LoVo (cell line): ENCODE measurements at places on chromosomes 7 and 10.

- no peak for DNase-seq
Observed at GRCh38 chr7:106023369-106024322, 60.6 kb downstream of the CDHR3 start.

GRCh38 chr7:106309362-106309761 lies 24.6 kb upstream of the NAMPT start:
- no peak for DNase-seq

DNA sequence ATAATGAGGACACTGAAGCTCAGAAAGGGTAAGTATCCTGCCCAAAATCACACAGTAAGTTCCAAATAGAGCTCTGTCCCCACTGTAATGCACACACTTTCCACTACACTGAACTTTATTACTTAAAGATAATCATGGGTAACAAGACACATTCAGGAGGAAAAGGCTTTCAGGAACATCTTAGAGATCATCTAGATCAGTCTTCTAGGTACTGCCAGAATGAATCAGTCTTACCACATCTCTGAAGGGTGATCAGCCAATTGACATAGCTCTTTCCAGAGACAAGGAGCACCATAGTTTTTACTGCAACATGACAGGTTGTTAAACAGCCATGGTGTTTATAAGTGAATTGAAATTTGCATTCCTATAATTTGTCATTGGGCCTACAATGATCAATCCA lies 5.4 kb upstream of the HERPUD2 start:
- no peak for DNase-seq

- DNase-seq, result no peak
Observed at GRCh38 chr7:115015619-115016018, 93.7 kb downstream of the MDFIC start.

DNA sequence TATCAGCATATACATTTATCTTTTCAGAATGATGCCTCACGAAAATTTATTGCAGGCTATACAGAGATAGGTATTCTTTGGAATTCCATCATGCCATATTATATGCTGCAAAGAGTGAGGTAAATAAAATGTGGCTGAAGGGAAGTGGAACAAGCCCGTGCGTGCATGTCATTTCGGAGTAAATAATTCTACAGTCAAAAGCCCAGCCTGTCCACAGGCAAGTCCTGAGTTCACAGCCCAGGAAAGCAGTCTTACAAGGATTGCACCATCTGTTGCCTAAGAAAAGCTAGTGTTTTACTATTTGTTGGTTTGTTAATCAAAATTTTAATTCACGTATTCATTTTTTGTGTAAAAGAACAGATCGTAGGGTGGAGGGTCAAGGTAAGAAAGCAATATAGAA lies 292.4 kb upstream of the AKR1E2 start:
- no peak for DNase-seq

GRCh38 chr10:33211106-33211878 lies 123.2 kb downstream of the NRP1 start:
- no peak for DNase-seq

- DNase-seq, result no peak
Observed at GRCh38 chr10:20007426-20007825, 191.2 kb downstream of the PLXDC2 start.

DNA sequence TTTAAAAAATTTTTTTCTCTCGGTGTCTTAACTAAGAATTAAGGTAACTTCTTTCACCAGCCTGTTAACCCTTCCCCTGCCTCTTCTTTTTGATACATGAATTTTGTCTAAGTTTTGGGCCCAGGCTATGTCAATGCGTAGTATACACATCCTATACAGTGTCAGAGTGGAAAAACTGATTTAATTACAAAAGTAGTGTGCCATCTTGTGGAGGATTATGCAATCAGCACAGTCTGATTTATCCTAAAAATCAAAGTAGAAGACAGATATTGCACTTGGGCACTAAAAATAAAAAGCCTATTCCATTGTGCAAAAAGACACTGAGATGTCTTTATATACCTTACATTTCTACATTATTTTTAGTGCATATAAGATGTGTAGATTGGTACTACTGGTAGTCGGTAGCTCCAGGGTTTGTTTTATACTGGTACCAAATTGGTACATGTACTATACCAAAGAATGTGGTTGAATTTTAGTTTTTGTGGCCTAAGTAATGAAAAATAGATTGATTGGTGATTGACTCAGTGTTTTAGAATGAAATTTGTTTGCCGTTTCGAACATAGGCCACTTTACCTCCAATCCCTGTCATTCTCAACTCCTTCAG lies 96.6 kb downstream of the MKLN1 start:
- peak; percentile 39 for DNase-seq

- peak; percentile 32 for DNase-seq
Observed at GRCh38 chr7:19051767-19052375, 65.6 kb downstream of the TWIST1 start.

DNA sequence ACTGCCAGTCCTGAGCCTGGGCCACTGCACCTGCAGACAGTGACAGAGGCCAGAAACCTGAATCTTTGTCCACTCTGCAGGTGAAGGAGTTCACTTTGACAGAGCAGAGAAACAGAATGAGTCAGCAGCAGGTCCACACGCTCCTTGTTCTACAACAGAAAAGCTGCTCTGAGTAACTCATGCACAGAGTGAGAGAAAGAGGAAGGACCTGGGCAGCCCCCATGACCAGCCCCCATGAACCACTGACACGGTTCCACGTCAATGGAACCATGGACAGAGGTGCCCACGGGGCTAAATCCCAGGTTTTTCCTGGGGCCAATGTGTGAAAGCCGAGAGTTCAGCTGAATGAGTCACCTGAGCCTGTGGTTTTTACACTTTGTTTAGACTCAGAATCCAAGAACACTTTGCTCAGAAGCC lies 40.8 kb upstream of the CTBP2 start:
- DNase-seq, result peak; percentile 18

GRCh38 chr10:81871558-81871957 lies 3.4 kb upstream of the NRG3 start:
- no peak for DNase-seq
